ENCODE measurements at places on chromosomes 12 and 14.

DNA sequence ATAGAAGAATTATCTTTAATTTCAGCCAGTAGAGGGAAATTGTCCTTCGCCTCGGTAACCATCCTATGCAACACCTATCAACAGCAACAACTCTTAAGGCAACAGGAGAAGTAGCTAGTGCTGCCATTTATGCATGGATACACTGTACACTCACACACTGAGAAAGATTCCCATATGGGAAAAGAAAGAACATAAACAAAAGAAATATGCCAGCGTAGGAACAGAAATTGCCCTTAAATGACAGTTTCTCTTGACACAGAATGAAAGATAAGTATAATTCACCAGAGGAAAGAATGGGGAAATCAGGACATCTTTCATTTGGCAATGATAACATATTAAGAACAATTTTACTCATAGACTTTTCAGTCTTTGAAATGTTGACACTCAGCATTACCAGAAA lies 466.9 kb downstream of the BCAT1 start:
- no peak for DNase-seq

DNA sequence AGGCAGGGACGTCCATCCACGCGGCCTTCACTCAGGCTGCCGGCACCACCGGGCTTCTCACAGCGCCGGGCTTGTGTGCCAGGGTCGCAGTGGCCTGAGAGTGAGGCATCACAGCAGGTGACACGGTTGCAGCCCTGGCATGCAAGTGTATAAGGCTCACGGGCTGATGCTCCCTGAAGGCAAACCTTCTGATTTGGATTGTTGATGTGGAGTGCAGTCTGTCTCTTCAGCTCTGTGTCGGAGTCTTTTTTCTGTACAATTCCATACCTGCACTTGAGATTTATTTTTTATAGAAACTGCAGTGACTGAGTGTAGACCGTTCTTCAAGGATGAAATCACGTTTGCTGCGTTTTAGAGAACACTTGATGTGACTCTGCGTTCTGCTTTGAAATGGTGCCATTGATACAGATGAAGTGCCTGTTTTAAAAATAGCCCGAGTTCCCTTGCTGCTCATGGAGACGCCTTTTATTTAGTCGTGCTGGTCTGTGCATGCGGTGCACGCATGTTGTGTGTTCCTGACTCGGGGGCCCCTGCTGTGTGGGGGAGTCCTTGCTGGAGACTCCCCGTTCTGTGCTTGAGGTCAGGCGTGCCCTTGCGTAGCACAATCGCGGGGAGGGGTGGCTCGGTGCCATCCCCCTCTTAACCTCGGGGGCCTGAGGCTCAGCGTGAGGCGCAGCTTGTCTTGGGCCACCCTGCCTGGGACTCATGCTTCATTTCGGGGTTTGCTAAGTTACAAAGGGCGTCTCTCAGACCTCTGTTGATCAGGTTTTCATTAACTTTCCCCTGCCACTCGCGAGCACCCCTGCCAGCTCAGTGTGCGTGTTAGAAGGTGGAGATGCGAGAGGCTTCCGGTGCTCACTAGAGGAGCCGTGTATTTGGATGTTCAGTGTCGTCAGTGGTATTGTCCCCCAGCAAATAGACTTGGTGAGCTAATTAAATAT lies 21.6 kb upstream of the AMN start:
- no peak for DNase-seq

DNA sequence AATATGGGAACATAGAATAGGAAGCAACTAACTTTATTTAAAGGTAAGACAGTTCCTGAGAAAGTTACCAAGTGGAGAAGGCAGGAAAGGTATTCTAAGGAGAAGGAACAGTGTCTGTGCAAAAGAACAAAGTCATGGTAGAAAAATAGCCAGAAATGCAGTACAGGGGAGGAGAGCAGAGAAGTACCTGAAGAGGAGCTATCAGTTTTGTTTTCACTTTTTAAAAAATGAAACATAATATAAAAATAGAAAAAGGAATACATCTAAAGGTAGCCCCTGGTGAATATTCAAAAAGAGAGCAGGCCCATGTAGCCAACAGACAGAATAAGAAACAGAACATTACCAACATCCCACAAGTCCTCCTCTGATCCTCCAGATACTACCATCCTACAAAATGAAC lies 408.7 kb downstream of the ADAMTS20 start:
- DNase-seq, result no peak

- DNase-seq, result no peak
Measured at GRCh38 chr12:24979329-24979728, 30.4 kb upstream of the BCAT1 start.
